ENCODE measurements at places on chromosomes 12 and 14.
A peak's percentile ranks its signal among the peaks of the same experiment; 100 is the strongest.

DNA sequence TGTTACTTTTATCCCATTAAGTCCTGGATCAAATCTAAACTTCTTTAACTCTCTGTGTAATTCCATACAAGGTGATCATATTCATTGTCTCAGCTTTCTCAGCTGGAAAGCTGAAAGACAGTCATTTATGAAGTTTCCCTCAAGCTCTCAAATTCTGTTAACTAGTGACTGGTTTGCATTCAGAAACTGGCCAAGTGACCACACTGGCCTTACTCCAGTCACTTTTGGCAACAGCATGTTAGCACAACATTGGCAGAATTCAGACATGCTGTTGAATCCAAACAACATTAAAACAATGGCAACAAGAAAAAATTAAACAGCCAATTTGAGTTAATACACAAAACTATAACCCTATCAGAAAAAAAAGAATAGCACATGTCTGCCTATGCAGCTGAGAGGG is 343.3 kb downstream of the MDGA2 start:
- DNase-seq, result no peak

GRCh38 chr14:32007755-32008362 is 69.2 kb upstream of the ARHGAP5 start:
- no peak for DNase-seq

- DNase-seq, result no peak
Observed at GRCh38 chr12:2322554-2323120, 269.9 kb downstream of the CACNA1C start.

DNA sequence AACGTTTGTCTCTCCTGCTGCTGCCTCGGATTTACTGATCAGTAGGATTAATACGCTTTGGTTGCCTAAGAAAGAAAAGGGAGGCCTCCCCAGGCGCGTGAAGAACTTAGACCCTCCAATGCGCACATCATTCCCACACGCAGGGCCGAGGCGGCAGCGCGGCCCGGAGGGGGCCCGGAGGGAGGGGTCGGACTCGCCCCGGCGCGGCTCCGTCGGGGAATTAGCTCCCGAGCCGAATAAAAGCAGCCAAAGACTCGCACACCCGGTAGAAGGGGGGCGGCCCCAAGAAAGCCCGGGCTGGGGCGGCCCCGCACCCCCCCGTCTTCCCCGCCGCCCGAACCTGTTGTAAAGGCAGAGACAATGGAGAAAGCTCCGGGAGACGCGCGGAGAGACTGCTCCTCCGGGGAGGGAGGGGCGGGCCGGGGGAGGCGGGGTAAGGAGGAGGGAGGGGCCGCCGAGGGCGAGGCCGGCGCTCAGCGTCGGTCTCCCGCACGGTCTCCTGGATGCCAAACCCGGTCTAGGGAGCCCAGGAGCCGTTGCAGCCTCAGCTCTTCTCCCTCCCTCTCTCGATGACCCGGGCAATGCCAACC is at the start of gene NELL2:
Gene NELL2 (minus strand): TSS at position 362 of the 590 bp plus-strand sequence. CDS start 446 bp downstream, outside the sequence.
- peak; percentile 32 for DNase-seq

DNA sequence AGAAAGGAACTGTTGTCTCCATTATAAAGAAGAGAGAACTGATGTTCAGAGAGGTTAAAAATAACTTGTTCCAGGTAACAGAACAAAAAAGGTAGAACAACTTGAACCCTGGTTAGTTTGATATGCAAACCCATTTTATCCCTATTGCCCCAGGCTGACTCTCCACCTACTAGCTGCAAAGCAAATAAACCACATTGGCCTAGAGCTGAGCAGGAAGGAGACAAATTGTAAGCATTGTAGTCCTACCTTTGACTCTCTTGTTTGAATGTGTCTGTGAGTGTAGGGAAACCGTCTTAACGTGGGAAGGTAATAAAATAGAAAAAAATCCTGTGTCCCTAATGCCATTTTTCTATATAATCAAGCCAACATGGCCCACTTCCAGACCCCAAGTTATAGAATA is 126.4 kb downstream of the CCER1 start:
- DNase-seq, result no peak

DNA sequence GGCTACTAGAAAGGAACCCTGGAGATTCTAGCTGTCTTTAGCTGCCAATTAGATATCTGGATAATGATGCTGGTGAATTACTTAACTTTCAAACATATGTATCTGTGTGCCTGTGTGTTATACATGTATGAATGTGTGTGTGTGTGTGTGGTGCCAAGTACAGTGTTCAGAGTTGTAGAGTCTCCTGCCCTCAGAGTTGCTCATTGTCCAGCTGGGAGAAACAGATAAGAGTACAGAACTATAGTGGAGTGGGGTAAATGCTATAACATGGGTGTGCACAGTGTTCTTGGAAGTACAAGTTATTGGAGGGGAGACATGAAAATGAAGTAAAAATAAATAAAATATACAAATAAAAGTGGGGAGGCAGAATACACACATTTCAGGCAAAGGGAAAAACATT is 23.6 kb upstream of the ADAM20 start:
- no peak for DNase-seq

- no peak for DNase-seq
Observed at GRCh38 chr14:75051556-75051899, 261 bp upstream of the MLH3 start.

DNA sequence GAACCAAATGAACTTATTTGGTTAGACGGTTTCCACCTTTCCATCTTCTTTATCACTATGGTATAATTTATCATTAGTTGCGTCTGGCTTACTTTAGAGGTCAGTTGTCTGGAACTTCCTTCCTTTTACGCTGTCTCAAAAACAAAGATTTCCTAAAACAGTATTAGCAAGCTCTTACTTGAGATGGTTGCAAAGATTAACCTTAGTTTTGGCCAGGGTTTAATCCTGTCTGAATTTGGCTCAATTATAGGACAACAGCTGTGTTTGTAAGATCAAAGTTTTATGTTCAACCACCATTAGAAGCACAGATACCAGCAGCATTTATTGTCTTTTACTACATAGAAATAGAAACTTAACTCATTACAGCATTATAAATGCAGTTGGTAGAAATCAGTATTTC is 7.9 kb upstream of the WASHC3 start:
- DNase-seq, result no peak

- DNase-seq, result no peak
Observed at GRCh38 chr12:25106818-25107217, 88.1 kb downstream of the DNAI7 start.

- DNase-seq, result no peak
Observed at GRCh38 chr12:29039013-29039412, 110.1 kb upstream of the FAR2 start.

DNA sequence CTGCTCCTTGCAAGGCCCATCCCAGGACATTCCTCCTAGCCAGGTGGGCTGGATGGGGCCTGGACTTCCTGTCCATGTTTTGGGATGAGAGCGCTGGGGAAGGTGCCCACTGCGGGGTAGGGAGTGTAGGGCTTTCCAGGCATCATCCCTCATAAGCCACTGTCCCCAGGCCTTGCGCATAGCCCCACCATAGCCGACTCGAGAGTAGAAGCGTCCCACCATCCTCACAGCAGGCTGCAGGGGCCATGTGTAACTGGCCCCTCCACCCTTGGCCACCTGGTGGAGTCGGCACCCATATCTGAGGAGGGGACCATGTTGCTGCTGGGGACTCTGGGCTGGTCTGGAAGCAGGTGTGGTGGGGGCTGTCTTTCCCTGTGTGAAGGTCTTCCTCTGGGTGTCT is 30.5 kb downstream of the SH2B3 start:
- no peak for DNase-seq

DNA sequence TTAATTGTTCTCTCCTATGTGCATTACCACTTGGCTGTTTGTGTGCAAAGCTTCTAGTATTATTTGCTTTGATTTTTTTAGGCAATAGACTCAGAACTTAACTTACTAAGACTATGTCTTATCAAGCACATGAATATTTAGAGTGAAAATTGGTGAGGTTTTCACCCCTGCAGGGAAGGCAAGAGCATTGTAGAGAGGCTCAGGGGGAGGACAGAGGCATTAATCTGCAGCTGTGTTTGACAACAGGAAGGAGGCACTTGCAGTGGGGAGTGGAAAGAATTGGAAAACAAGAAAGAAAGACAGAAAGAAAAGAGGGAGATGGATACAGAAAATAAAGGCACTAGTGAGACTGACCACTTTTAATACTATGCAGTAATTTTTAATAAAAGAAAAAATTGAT is 431.6 kb downstream of the PDZRN4 start:
- no peak for DNase-seq

DNA sequence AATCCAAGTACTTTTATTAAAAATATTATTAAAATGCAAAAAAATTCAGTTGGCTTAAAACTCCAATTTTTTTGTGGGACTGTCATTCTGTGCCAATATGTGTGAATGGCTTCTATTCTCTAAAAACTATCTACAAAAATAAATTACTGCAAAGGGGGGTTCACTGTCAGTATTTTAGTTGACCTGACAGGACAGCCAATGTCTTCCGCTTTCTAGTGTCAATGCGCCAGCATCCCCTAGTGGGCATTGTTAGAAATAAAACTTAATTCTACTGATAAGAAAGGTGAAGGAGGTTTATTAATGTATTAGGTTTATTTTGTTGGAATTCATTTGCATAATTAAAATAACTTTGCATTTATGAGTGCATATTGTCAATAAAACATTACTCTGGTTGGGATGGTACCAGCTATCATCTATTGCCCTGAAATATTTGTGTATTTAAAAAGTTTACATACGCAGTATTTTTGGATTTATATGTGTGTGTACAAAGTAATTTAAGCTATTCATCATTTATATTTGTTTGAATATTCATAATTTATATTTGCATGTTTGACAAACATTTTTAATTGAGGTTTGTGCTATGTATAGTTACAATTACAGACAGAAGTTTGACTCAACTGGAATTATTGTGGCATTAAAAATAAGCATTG is 527.2 kb downstream of the FLRT2 start:
- DNase-seq, result peak; percentile 30

DNA sequence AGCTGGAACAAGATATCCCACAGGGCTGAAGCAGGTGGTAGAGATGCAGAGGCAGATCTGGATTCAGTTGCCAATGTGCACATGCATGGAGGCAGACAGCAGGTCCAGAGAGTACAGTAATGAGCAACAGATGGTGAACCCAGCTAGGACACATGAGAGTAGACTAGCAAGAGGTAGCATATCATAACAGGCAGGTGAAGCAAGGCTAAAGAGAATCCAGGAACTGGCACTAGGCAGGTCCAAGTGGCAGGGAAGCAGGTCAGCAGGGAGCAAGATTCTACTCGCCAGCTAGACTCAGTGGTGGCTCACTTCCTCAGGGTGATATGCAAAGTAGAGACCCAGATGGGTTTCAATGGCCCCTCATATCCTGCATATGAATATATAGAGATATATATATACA is 15.3 kb upstream of the MYF6 start:
- DNase-seq, result no peak

DNA sequence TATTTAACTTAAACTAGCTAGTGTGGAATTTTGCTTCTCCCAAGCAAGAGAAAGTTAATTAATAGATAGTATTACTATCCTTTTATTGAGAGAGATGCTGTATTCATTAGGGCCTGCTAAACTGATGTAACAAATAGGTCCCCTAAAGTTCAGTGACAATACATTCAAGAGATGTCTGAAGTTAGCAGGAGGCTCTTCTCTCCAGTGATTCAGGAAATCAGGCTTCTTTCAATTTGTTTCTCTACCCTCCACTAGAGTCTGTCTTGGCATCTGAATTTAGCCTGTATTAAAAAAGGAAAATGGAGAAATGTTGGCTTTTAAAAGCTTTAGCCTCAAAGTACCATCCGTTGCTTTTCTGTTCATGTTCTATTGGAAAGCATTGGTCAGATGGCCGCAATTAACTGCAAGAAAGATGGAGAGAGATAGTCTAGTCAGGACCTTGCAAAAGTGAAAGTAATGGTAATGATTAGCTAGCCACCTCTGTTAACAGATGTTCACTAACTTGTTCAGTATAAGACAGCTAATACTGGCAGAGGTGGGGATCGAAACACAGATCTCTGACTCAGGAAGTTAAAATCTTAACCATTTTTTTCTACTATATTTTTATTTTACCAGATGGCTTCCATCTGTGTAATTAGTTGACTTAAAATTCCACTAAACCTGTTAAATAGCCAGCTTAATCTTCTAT is 786.8 kb downstream of the TMTC2 start:
- DNase-seq, result no peak

DNA sequence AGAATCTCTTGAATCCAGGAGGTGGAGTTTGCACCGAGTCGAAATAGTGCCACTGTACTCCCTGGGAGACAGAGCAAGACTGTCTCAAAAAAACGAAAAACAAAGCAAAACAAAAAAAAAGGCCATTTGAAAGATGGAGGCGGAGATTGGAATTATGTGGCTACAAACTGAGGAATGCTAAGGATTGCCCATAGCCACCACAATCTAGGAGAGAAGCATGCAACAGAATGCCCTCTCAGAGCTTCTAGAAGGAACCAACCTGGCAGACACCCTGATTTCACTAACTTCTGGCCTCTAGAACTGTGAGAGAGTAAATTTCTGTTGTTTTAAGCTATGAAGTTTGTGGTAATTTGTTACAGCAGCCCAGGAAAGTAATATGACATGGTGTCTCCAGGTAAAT is 50.1 kb upstream of the LIMA1 start:
- DNase-seq, result no peak

- no peak for DNase-seq
Observed at GRCh38 chr14:106062502-106063272, 536.3 kb downstream of the TMEM121 start.

GRCh38 chr12:103326190-103326589 is 169.6 kb downstream of the C12orf42 start:
- DNase-seq, result peak; percentile 45

- DNase-seq, result no peak
Observed at GRCh38 chr12:121093487-121093891, 39.2 kb upstream of the P2RX7 start.

- no peak for DNase-seq
Observed at GRCh38 chr14:71122866-71123565, 215.8 kb downstream of the PCNX1 start.

DNA sequence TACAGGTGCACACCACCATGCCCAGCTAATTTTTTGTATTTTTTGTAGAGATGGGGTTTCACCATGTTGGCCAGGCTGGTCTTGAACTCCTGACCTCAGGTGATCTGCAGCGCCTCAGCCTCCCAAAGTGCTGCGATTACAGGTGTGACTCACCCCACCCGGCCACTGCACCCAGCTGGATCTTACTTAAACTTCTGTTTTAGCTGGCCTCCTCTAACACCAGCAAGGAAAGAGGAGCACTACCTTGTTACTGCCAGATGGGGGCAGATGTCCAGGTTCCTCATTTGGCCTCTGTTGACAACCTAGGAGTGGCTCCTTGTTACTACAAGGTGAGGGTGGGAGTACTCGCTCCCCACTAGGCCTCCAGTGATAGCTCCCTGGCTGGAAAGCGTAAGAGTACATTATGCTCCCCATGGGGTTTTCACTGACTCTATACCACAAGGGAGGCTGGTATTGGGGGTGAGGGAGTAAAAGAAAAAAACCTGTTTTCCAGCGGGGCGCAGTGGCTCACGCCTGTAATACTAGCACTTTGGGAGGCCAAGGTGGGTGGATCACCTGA is 13.2 kb upstream of the ARF6 start:
- peak; percentile 88 for DNase-seq

GRCh38 chr14:33509454-33509853 is 441.4 kb downstream of the EGLN3 start:
- no peak for DNase-seq

All from KBM-7 (cell line).